ENCODE measurements at places on chromosomes 6 and 20.
A peak's percentile ranks its signal among the peaks of the same experiment; 100 is the strongest.

DNA sequence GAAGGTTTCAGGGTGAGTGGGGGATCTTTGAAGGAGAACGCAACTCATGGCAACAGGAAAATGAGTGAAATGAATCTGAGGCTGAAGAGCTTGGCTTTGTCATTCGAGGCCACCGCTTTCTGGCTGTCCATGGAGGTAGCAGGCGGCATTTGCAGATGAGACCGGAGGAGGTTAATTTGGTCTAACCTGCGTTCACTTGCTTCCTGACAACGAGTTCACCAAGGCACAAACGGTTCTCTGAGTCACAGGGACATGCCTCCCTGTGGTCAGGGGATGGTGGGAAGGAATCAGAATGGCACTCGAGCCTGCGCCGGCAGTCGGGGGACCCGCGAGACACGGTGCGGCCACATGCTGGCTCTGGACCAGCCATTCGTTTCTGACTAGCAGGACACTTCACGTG is 75.0 kb downstream of the IRF4 start:
- no peak for DNase-seq

DNA sequence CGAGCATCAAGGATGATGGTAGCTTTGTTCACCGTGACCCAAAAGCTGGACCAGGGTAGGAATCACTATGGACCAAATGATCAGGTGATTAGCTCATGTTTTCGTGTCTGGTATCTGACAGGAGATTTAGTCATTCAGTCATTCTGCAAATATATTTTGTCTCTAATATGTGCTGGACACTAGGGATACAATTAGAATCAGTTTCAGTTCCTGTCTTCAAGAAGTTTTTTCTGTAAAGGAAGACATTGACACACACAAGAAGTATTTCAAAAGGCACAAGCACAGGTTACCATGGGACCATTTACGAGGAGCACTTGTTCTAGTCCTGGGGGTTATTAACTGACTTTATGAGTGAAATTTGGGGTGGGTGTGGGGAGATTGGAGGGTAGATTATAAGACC is 244.9 kb downstream of the HIVEP2 start:
- DNase-seq = no peak

DNA sequence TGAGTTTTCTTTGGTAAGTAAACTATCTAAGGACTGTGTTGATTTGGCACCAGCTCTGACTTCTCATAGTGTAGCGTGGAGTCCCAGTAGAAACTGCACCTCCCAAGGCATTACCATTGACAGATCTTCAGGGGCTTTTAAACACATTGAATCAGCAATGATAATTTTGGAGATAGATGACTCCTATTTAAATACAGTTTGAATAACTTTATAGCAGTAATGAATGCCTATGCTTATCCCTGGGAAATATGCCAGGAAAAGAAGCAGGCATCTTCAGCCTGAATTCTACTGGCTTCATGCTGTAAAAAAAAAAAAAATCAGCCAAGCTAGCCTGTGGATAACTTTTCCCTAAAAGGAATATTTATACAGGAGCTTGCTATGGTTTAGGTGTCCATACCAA is 895.9 kb downstream of the EYS start:
- DNase-seq = no peak

GRCh38 chr6:158653577-158654354 is 3.9 kb downstream of the SYTL3 start:
- DNase-seq = peak; percentile 91

DNA sequence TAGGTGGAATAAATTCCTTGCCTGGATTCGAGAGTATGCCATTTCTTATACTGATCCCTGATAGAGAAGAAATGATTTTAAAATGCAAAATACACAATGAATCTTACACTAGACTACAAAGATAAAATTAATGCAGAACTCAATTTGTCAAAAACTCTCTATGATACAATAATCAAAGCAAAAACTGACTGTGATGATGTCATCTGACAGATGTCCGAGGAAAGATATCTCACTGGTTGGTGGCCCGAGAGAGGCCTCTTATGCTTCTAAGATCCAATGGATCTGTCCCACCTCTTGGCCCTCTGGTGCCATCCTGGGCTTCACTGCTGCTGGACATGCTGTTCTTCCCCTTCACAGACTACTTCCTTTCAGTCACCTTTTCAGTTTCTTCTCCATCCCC is 14.4 kb upstream of the GSTA4 start:
- no peak for DNase-seq

DNA sequence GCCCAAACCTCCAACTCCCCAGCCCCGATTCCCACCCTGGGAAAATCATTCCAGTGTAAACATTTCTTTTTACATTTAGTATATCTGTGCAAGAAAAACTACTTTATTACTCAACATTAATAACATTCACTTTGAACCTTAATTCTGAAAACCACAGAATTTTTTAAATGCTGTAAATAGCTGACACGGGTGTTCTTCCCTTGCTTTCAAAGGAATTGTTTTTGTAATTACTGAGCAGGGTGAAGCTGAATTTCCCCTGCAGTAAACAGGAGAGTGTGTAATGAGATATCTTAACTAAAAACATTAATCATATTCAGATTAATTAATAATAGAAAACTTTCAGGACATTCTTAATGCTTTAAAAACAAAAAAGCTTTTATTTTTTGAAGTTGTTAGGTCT is 99.3 kb upstream of the CITED2 start:
- no peak for DNase-seq

- no peak for DNase-seq
Measured at GRCh38 chr6:165519316-165519715, 143.7 kb downstream of the PDE10A start.

DNA sequence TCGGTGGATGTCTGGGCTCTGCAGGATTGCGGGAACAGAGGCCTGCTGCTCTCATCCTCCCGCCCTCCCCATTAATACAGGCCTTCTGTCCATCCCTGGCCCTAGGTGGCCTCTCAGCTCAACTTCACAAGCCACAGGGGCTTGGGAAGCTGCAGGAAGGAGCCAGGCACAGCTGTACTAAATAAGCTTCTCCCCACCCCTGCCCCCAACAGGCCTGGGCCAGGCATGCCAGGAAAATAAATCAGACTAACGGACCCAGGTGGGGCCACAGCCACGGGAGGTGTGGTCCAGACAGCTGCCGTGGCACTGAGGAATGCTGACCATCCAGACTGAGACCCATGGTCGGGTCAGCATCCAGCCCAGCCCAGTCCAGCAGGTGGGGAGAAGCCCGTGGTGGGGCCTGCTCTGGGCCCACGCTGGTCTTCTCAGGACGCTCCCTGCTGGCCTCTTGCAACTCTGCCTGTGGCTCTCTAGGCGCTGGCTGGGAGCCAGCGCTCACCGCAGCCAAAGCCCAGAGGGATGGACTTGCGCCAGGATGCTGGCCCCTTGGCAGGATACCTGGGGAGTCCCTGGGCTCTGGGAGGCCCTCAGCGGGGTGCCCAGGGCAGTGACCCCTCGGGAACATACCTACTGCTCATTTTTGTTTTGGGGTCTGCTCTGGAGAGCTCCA is 8.6 kb upstream of the YTHDF1 start:
- no peak for DNase-seq

DNA sequence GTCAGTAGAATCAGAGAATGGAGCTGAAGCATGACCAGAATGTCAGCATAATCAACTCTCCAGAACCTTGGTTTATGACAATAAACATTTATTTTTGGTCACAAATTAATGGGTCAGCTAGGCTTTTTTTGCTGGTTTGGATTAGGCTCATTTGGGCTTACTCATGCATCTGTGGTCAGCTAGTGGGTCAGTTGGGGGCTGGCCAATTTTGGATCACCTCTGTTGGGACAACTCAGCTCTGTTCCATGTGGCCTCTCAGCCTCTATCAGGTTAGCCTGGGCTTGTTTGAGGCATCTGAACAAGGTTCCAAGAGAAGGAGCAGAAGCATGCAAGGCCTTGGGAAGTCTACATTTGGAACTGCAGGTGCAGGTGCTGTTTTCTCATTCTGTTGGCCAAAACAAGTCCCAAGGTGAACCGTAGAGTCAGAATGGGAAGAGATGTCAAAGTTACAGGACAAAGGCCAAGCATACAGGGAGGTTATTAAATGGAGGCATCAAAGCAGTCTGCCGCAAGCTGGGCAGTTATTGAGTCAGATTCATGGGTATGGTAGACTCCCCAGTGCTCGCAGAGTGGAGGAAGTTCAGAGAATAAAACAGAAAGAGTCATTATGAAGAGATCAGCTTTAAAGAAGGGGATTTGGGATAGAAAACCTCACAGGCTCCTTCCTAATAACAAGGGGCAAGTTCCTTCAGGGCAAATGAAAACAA is 173.0 kb downstream of the PLCB4 start:
- DNase-seq = no peak

DNA sequence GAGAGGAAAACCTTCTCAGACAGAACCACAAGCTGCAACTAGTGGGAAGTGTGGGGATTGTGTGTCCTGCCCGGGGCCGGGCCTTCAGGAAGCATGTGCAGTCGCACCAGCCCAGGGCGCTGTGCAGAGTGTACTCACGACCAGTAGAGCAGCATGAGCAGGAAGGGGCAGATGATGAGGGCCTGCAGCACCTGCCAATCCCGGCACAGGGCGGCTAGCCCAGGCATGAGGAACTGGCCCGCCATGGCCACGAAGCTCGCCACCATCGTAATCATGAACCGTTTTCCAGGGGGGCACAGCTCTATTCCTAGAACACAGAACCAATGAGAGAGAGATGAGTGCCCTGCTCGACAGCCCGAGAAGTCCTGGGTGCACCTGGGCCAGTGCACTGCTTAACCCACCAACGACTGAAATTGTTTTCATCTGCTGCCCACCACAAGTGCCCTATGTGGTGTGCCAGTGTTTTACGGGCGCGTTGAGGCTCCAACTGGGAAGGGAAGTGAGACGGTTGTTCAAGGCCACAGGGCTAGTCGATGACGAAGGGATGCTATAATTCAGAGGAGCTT is 65.0 kb downstream of the PSMG4 start:
- DNase-seq = no peak

GRCh38 chr20:23664954-23665353 is 23.9 kb downstream of the CST4 start:
- no peak for DNase-seq

DNA sequence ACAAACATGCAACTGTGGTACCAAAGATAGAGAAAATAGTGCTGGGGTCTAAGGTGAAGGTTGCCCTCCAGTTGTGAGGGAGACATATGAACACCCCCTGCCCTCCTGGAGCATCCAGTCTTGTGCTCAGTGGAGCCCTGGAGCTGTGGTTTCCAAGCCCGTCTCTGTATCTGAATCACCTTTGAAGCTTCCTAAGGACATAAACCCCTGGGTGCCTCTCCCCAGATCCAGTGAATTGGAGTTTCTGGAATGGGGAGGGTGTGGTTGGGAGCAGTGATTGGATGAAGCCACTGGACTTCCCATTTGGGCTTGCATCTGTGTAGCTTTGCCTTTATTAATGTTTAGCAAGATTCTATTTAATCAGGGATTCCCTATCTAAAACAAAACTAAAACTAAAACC is 22.4 kb upstream of the E2F3 start:
- no peak for DNase-seq

DNA sequence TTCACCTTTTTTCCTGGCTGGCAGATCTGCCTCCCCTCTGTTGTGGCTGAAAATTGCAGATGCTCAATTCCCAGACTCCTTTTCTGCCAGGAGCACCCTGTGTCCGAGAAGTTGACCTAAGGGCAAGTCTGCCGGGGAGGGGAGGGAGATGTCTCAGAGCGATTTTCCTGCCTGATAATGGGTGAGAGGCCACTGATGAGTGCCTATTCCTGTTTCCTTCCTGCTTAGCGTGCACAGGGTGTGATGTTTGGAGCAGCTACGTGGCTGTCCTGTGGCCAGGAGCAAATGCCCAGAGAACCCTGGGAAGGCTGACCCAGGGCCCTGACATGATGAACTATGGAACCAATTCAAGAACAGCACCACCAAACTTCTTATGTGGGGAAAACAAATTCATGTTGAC is 22.5 kb downstream of the SOX4 start:
- no peak for DNase-seq

DNA sequence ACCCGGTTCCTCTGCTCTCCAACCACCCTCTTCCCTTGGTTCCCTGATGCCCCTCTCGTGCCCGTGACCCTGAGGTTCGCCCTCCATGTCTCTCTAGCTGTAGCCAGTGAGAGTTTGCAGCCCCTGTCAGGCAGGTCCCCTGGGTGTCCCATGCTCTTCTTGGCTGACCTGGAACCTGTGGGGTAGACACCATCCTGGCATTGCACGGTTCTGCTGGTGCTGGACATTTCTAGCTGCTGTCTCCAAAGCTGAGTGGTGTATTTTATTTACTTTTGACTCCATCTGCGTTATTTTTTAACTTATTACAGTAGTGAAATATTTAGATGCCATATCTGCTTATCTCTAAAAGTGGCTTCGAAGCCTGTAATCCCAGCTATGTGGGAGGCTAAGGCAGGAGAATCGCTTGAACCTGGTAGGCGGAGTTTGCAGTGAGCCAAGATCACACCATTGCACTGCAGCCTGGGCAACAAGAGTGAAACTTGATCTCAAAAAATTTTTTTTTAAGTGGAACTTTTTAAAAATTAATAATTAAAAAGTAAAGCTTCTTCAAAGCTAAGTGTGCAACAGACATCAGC is 12.5 kb downstream of the ENTPD6 start:
- DNase-seq = no peak

DNA sequence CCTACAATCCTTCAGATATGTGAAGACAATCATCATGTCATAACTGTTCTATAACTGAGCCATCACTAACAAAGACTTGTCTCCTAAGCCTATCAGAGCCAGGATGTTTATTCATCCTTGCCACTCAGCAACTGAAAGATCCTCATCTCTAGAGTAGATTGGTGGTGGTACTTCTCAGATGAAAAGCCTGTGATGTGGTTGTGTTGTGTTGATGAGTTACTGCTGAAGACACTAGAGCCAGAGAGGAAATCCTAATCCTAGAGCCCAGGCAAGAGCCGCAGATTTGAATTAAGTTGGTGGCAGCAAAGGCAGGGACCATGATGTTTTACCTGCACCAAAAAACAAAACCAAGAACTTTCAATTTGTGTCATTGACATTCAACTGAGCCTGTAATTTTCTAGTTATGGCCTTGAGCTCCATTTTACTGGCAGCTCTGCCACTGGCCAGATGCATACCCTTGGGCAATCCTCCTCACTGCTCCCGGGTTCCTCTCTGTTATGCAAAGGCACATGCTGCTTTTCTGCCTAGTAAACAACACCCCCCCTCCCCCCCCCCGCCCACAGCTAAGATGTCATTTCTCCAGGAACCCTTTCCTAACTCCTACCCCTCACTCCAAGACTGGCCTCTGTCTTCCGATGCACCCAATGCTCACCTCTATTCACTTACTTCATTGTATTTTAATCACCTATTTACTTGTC is 50.2 kb upstream of the REV3L start:
- DNase-seq = no peak

Measured in T-helper 22 cell (primary cell).